ENCODE measurements at places on chromosomes 16 and 17.

DNA sequence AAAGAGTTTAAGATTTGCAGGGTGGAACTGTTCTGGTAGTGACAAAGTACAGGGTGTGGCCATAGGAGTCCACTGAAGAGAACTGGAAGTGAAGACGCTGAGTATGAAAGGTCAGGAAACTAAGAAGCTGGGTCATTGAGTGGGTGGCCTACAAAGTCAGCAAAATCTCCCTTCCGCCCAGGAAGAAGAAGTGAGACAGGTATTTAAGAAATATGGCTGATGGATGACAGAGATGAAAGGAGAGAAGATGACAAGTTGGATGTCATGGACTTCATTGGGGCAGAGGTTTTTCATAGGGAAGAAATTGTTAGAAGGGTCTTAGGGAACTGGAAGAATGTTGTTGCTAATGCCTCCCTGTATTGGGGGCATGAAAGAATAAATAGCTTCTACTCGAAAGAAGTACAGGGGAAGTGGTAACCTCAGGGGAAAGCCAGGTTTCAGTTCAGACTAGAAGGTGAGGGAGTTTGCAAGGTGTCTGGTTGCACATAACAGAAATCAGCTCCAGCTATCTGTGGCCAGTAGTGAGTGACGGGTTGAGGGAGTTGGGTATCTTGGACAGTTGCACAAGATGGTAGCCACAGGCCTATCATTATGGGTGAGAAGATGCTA is 33.6 kb upstream of the MED13 start:
- H3K27me3 ChIP-seq: no peaks in the 10 kb centered on the region
- no peak overlapping the region for H3K27ac ChIP-seq
- no peak overlapping the region for H3K4me3 ChIP-seq

DNA sequence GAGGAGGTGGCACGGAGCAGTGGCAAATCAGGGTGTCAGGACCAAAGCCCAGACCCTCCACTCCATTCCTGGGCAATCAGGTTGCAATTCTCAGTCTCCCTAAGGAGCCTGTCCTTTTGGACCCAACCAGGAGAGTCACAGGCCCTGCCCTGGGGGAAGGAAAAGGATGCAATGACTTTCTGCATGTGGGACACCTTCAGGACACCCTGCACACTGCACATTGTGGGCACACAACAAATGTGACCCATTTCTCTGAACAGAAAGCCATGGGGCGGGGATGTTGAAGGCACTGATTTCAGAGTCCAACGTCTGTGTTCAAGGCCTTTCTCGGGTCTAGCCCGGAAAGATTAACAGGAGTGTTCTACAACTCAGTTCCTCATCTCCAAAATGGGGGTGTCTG is 286.2 kb upstream of the FOXF1 start:
- no peak for DNase-seq
- no peak overlapping the region for H3K27ac ChIP-seq
- no peak overlapping the region for H3K4me3 ChIP-seq
- no peaks in the 10 kb centered on the region for H3K27me3 ChIP-seq
- H3K4me1 ChIP-seq: no peaks in the 10 kb centered on the region

DNA sequence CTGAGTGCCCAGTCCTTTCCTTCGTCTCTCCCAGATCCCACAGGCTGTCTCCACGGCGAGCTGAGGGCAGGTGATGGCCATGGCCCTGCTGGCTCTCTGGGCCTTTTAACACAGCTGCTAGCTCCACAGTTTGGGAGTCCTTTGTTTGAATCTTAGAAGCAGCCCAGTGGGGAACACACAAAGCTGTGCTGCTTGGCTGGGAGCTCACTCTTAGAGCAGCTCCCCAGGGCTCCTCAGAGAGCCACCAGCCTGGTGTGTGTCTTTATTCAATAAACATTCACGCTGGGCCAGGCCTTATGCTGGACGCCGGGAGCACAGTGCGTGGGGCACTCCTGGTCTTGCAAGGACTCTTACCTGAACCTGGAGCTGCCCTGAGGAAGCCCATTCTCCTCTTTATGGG is 29.7 kb downstream of the WNT3 start:
- 0 out of 2 replicates have a peak, but pooled peaks cover 3% of the 10 kb centered on the region for H3K4me1 ChIP-seq
- no peak overlapping the region for H3K4me3 ChIP-seq
- H3K36me3 ChIP-seq: no peaks in the 10 kb centered on the region
- no peak overlapping the region for H3K27ac ChIP-seq
- H3K27me3 ChIP-seq: no peaks in the 10 kb centered on the region
- DNase-seq: no peak

DNA sequence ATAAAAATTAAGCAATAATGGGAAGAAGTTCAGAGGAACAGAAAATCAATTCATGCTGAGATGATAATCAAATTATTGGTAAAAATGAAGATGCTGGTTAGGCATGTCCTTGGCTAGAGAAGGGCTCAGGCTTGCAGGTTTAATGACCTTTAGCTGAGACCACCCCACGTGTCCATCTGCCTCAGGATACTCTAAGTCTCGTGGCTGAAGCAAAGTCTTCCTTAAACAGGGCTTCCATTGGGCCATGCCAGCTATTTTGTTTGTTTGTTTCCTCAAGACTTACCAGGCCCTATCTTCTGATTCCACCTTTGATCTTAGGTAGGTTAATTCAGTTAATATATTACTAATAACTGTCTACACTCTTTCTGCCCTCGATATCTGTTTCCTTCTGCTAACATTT is 366.0 kb downstream of the CDH13 start:
- DNase-seq: no peak
- no peak overlapping the region for H3K27ac ChIP-seq
- H3K4me3 ChIP-seq: no peak overlapping the region
- H3K27me3 ChIP-seq: no peaks in the 10 kb centered on the region
- no peaks in the 10 kb centered on the region for H3K4me1 ChIP-seq

- no peak overlapping the region for H3K4me3 ChIP-seq
- no peak overlapping the region for H3K27ac ChIP-seq
- no peaks in the 10 kb centered on the region for H3K4me1 ChIP-seq
- DNase-seq: no peak
Observed at GRCh38 chr16:450785-451512, 25.5 kb downstream of the RAB11FIP3 start.

DNA sequence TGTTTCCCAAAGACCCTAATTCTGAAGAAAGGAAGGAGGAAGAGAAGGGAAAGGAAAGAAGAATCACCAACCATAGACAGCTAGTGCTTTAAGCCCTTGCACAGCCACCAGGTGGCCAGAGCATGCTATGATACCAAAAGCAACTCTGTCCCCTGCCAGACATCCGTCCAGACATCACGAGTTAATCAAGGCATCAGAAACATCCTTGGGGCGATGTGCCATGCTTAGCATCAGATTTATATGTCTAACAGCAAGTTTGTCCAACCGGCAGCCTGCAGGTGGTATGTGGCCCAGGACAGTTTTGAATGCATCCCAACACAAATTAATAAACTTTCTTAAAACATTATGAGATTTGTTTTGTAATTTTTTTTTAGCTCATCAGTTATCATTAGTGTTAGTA is 2.9 kb upstream of the CRYBA1 start:
- H3K27ac ChIP-seq: no peak overlapping the region
- no peaks in the 10 kb centered on the region for H3K27me3 ChIP-seq
- H3K4me3 ChIP-seq: no peak overlapping the region
- DNase-seq: no peak

GRCh38 chr17:80780381-80781198 is 211.1 kb upstream of the CHMP6 start:
- no peaks in the 10 kb centered on the region for H3K27me3 ChIP-seq
- no peak overlapping the region for H3K4me3 ChIP-seq
- no peak for DNase-seq
- no peak overlapping the region for H3K27ac ChIP-seq

DNA sequence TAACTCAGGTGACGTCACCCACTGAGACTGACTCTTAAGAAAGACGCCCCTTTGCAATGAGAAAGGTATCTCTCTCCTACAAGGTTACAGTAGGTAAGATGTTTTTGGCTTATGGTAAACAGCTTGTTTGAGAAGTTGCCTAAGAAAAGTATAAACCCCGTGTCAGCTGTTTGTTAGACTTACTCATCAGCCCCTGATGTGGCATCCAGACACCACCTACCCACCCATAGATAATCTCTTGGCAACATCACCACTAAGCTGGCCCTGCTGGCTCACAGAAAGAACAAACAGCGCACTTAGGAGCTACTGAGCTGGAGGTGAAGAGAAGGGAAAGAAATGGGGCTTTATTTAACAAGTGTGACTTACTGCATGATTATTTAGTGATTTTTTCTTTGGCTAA is 121.0 kb downstream of the PARN start:
- peaks cover 2% of the 10 kb centered on the region for H3K4me1 ChIP-seq
- no peak overlapping the region for H3K4me3 ChIP-seq
- H3K27me3 ChIP-seq: no peaks in the 10 kb centered on the region
- no peaks in the 10 kb centered on the region for H3K36me3 ChIP-seq
- no peak overlapping the region for H3K27ac ChIP-seq
- no peak for DNase-seq

GRCh38 chr16:85124636-85125346 is 12.5 kb upstream of the CIBAR2 start:
- no peak overlapping the region for H3K4me3 ChIP-seq
- no peak for DNase-seq
- peaks cover 5% of the 10 kb centered on the region for H3K4me1 ChIP-seq
- H3K36me3 ChIP-seq: no peaks in the 10 kb centered on the region
- H3K27me3 ChIP-seq: no peaks in the 10 kb centered on the region
- no peak overlapping the region for H3K27ac ChIP-seq

DNA sequence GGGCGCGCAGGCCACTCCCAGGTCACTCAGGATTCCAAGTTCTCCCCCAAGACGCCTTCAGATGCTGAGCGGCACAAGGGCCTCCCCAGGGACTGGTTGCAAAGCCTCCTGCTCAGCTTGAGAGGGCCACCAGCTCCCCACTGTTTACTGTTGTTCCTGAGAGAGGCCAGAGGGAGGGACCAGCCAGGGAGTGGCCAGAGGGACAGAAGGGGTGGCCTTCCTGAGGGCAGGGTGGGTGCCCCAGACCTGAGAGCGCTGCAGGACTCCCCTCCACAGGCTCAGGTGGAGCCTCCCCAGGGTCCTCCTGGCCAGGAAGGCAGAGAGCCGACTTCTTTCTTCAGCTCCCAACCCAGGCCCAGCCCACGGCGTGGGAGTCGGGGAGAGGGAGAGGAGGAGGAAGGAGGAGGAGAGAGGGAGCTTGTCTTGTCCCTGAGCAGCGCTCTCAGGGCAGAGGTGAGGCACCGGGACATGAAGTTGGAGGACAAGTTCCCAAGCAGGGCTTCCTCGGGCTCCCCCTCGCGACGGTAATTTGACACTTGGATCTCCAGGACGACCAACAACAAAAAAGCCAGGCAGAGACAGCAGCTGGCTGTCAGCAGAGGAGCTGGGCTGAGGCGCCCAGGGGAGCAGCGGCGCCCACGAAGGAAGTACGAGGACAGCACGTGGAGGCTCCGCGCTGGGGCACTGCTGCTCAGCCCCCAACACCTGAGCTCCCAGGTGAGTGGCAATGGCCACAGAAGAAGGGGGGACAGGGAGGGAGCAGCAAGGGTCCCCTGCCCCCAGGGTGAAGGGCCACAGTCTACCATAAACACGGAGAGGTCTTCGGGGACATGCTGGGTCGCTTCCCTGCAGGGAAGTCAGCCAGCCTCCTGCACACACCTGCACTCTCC is 497 bp downstream of the SMIM5 start:
- DNase-seq: peak; percentile 76
- H3K27me3 ChIP-seq: no peaks in the 10 kb centered on the region
- H3K36me3 ChIP-seq: no peaks in the 10 kb centered on the region

DNA sequence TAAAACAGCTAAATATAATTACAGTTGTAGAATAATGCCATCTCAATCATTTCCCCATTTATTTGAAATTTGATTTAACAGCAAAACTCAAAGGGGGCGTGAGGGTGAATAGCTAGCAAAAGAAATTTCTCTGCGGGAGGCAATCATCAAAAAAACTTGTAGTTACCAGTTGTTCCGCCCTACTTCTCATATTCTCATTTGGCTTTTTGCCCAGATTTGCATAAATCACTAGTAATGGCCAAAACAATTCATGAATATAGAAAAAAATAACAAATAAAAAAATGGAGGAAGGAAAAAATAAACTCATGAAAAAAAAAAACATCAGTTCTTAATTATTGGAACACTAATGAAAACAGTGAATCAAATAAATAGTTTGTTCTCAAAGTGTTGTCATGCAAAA is 722.6 kb upstream of the KIF2B start:
- no peaks in the 10 kb centered on the region for H3K36me3 ChIP-seq
- no peak overlapping the region for H3K4me3 ChIP-seq
- H3K27ac ChIP-seq: no peak overlapping the region
- DNase-seq: no peak

DNA sequence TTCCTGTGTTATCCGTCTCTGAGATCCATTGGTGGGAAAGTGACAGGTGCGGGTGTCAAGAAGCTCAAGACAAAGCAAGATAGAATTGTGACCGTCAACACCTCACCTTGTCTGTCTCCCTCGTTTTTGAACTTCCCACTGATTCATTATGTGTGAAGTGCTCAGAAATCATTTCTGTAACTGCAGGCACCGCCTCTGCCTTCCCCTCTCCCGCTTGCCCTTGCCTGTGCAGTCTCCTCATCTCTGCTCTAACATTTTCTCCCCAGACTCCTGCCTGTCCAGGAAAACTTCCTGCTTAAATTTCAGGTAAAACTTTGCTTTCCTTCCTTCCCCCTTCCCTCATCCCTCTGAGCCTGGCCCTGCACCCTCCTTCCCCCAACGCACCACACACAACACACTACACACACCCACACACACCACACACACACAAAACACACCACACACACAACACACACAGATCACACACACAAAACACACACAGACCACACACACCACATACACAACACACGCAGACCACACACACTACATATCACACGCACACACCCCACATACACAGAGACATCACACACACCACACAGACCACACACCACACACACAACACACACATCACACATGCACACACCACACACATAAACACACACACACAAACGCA is 25.7 kb downstream of the CALB2 start:
- no peak for DNase-seq
- H3K27me3 ChIP-seq: no peaks in the 10 kb centered on the region
- H3K27ac ChIP-seq: no peak overlapping the region
- H3K4me1 ChIP-seq: peaks cover 5% of the 10 kb centered on the region

DNA sequence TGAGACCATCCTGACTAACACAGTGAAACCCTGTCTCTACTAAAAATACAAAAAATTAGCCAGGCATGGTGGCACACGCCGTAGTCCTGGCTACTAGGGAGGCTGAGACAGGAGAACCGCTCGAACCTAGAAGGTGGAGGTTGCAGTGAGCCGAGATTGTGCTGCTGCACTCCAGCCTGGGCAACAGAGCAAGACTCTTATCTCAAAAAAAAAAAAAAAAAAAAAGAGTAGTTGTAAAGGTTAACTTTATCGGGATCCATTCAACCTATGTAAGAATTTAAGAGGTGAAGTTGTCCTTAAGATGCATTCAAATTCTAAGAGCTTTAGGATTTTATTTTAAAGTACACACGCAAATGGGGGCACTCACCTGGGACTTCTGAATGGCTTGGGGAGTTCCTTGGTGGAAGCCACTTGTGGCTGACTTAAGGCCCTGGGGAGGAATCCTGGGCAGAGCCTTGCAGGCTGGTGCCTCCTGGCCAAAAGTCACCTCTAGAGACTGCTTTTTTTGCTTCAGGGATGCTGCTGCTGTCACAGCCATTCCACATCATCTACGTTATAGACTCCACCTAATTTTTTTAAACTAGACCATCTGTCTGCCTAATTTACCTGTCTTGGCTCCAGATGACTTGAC is 3.3 kb downstream of the CTCF start:
- H3K27me3 ChIP-seq: no peaks in the 10 kb centered on the region
- no peak overlapping the region for H3K27ac ChIP-seq
- no peaks in the 10 kb centered on the region for H3K36me3 ChIP-seq

- no peaks in the 10 kb centered on the region for H3K36me3 ChIP-seq
- H3K4me1 ChIP-seq: no peaks in the 10 kb centered on the region
- H3K27me3 ChIP-seq: no peaks in the 10 kb centered on the region
Observed at GRCh38 chr16:85819245-85819644, 19.8 kb downstream of the COX4I1 start.
